ENCODE measurements at places on chromosomes 3 and 15.

- DNase-seq: no peak
These were observed 10.7 kb upstream of the CNTN6 start for GRCh38 chr3:1082108-1082507.

DNA sequence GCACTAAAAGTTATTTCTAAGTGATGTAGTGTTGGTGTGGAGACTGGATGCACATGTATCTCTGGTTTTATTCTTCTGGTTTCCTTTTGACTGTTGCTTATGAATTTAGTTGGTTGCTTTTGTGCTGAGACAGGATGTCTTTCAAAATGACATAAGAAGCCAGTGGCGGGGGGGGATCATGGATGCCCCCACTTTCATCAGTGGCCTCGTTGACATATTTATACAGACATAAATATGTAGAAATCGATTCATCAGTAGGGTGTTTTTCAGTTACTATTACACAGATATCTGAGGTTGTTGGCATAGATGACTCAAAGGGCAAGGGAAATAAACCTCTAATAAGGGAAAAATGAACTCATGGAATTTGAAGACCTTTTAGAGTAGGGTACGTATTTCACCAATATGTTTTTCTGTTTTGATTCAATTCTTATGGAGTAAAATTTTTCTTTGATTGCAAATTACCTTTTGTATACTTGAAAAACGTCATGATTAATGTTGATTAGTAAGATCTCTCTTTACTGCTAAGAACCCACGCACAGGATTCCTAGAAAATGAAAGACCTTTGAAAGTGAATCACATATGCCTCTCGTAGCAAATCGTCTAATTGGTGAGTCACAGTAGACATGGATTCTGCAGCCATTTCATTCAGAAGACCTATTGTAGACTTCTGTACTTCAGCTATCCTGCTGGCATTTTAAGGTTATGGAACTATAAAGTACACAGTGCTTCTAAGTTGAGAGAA, 97.4 kb upstream of the RBMS3 start:
- DNase-seq: no peak

DNA sequence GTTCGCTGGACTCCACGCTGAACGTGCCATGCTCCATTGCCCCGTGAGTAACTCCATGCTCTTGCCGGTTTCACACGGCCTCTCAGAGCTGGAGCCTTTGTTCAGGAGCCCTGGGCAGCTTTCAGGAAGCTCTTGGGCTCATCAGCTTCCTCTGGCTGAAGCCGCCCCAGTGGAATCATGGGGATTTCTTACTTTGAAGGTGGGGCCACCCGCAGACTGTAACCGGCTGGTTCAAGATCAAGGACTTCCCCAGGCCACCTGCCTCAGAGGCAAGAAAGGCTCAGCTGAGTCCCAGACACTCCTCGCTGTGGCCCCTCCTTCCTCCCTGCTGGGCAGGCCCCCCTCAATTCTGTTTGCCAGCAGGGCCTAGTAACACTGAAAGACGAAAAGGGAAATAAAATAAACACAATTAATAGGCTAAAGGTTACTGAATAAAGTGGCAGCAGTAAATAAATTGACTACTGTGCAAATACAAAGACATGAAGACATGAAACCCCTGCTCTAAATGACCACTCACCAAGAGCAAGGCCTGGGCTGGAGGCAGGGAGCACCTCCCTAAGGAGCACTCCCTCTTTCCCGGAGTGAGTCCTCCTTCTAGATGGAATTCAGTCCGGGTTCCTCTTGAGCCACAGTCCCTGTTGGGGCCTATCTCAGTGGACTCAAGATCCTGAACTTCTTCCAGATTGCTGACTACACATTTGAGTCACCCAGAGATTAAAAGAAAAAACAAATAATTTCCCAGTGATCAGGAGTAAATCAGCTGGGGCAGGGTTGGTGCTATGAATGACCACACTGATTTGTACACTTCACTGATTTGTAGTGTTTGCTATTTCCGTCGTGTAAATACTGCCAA, 51.0 kb downstream of the ZDHHC19 start:
- no peak for DNase-seq

DNA sequence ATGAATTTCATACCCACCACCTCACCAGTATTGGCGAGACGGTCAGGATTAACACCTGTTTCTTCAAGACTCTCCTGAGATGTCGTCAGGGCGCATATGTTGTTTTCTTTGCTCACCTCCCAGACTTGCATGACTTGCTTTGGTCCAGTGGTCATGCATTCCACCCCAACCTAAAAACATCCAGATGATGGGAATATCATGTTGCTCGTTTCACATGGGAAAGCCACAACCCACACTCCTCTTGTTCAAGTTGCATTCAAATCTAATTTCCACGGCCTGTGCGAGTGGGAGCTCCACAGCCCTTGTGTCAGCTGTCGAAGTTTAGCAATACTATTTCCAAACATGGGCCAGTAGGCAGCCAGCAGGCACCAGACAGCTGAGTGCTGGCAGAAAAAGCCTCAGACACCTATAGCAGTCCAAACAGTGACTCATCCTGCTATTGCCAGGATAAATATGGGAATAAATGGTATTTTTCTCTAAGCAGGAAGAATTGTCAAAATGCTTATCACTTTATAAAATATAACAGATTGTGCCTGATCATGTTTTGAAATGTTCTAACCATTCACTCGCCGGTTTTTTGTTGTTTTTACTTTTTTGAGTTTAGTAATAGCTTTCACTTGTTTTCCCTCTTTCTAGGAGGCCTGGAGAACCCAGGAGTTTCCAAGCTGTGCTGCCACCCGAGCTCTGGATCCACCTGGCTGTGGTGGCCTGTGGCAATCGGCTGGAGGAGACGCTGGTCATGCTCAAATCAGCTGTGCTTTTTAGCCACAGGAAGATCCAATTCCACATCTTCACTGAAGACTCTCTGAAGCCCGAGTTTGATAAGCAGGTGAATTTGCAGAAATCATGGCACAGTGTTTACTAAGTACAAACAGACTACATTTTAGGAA, 20.1 kb downstream of the GXYLT2 start:
- no peak for DNase-seq

DNA sequence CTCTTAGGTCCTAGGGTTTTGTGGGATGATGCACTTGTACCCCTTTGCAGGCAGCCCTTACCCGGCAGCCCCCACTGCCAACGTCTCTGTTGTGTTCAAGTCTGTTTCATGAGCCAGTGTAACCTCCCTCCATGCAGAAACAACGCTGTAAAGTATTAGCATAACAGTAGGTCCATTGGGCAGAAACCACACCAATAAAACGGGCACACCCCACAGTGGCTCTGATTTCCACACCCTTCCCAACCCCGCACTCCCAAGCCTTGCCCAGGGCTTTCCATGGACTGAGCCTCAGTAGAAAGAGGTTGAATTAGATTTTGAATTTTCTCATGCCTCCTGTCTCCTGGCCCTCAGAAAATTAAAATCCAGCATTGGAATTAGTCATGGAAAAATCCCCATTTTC, 124.5 kb downstream of the CACNA1D start:
- no peak for DNase-seq
